ENCODE measurements at places on chromosomes 7 and 10. TPM values are rescaled to one million over a fixed set of nuclear protein-coding genes. Genes with fewer than 3 reads are reported as not detected.

The PTCD1 gene
- 10.4 TPM for total RNA-seq

The DPYSL4 gene
- total RNA-seq: 10.9 TPM

The ITPRID1 gene
- total RNA-seq: not detected

The ANKRD30A gene
- 0.12 TPM for total RNA-seq

The RELN gene
- 15.8 TPM for total RNA-seq

The DCLRE1C gene
- 9.8 TPM for total RNA-seq

The PLEKHS1 gene
- not detected for total RNA-seq

The CARD11 gene
- total RNA-seq: not detected

The HTR5A gene
- not detected for total RNA-seq

The GPR26 gene
- total RNA-seq: not detected

The RBM20 gene
- 1.3 TPM for total RNA-seq

The NUTM2E gene
- total RNA-seq: not detected

The EFCAB10 gene
- total RNA-seq: 0.18 TPM

The PNLIP gene
- not detected for total RNA-seq

The LIPJ gene
- total RNA-seq: not detected

The TUBB8 gene
- not detected for total RNA-seq

The CHAT gene
- total RNA-seq: not detected

The ERV3-1 gene
- total RNA-seq: 8.6 TPM

The SPACDR gene
- 0.11 TPM for total RNA-seq

The SLC16A12 gene
- total RNA-seq: not detected

The NFKB2 gene
- 45.0 TPM for total RNA-seq

The GIMAP5 gene
- total RNA-seq: not detected

The CNTNAP2 gene
- 1.8 TPM for total RNA-seq

The GNGT1 gene
- not detected for total RNA-seq

The SPDYE2B gene
- total RNA-seq: not detected

The SPAM1 gene
- total RNA-seq: not detected

The IDI2 gene
- not detected for total RNA-seq

The GIMAP1 gene
- total RNA-seq: not detected

The ANKRD22 gene
- total RNA-seq: 6.2 TPM

The TBX20 gene
- total RNA-seq: 1.1 TPM

The VSTM4 gene
- total RNA-seq: not detected

The TRA2A gene
- total RNA-seq: 28.3 TPM

The SLC13A1 gene
- total RNA-seq: not detected

The OR2A42 gene
- not detected for total RNA-seq

Data from PC-3 (cell line).